ENCODE measurements at places on chromosomes 1 and 21.

GRCh38 chr1:231781892-231782291, 155.3 kb downstream of the DISC1 start:
- DNase-seq = no peak

DNA sequence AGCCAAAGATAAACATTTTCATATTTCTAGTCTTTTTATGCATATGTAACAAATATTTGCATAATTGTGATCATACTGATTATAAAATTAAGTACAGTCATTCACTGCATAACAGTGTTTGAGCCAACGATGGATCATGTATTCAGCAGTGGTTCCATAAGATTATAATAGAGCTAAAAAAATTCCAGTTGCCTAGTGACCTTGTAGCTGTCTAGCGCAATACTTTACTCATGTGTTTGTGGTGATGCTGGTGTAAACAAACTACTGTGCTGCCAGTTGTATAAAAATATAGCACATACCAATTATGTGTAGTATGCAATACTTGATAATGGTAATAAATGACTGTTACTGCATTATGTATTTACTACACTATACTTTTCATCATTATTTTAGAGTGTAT, 2.1 kb upstream of the S100A10 start:
- no peak for DNase-seq

DNA sequence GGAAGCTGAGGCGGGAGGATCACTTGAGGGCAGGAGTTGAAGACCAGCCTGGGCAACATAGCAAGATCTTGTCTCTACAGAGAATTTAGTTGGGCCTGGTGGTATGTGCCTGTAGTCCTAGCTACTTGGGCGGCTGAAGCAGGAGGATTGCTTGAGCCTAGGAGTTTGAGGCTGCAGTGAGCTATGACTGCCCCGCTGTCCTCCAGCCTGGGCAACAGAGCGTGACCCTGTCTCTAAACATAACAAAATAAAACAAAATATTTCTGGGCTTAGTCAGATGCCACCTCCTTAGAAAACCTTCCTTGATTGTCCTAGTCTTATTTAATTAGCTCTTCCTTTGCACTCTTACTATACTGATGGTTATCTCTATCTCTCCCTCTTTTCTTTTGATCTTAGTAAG, 8.5 kb downstream of the TGFB2 start:
- DNase-seq = no peak

DNA sequence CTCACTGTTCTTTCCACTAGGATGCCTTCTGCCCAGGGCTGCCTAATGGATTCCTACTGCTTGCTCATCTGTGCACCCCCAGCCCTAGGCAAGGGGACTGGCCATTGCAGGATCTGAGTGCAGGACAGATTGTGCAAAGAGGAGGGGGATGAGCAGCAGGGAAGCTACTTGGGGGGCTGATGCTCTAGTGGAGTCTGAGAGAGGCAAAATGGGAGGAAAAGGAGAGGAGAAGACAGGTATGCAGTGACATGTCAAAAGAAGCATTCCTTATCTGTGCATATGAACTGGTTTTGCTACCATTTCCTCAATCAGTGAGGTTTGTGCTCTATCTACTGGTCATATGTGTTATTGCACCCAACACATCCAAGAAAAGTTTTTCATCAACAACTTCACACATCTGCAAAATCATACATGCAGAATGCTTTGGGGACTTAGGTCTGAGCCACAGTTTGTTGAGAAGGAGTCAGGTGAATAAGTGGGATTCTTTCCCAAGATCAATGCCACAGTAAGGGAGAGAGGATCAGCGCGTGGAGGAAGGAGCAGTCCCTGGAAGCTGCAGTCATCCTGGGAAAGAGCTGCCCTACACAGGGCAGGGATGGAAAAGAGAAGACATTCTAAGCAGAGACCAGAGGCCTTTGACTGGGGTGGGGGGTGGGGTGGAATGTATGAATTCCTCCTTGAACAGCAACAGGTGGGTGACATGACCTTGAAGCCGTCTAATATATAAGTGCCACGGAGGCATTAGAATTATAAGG, 14.4 kb downstream of the SLC5A9 start:
- DNase-seq = peak; percentile 42

All from CD4-positive, alpha-beta T cell treated with Interleukin-21 for 1 hour (primary cell).